SK-MEL-5 (cell line): ENCODE measurements at places on chromosomes 12 and 14.
A peak's percentile ranks its signal among the peaks of the same experiment; 100 is the strongest.

- peak; percentile 37 for DNase-seq
Measured at GRCh38 chr12:20364501-20364900, 3.8 kb upstream of the PDE3A start.

GRCh38 chr12:75959506-75959905 is 72.1 kb downstream of the PHLDA1 start:
- DNase-seq = no peak

- no peak for DNase-seq
Measured at GRCh38 chr12:67909091-67909531, 80.1 kb upstream of the IFNG-AS1 start.

DNA sequence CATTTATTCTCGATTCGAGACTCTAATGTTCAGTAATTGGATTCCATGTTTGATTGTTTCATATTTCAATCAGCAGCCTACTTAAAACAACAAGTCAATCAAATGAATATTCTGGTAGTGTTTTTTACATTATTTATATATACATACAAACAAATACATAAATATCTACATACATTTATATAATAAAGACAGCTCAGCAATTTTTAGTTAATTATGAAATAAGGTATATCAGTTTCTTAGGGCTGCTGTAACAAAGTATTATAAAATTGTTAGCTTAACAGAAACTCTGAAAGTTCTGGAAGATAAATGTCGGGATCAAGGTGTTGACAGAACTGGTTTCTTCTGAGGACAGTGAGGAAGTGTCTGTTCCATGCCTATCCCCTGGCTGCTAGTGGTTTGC is 105.9 kb downstream of the MGST1 start:
- no peak for DNase-seq

- no peak for DNase-seq
Measured at GRCh38 chr14:55383541-55384140, 28.0 kb downstream of the ATG14 start.

DNA sequence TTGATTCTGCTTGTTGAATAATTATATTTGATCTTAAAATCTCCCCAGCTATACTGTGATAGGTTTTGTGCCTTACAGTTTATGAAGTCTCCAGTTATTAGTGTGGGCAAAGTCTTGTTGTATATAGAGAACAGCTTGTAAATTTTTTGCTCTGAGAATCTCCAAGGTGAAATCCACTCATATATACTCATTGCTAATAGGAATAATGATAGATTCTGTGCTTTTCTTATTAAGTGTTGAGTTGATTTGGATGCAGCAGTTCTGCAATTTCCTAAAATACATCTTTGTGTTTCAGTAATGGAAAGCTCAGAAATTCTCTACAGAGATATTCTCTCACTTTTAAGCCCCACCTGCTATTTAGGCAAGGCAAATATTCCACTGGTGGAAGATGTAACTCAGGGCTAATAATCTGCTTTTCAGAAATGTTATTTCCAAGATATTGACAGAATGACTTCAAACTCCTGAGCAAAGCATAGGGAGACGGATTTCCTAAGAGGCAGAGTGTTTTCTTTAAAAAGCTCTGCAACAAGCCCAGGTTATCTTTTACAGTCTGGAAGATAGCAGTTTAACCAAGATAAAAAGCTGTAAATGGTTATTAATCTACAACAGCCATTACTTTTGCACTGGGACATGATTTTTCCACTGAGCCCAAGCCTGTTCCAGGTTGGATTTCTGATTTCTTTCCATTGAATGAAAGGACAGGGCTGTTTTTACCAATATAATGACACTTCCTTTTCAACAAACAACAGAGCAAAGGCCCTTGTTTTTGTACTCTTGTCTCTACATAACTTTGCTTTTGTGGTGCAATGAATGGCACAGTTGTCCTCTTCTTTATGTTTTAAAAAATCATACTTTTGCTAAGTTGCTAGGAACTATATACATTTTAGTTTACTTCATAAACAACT is 239.9 kb upstream of the ATP2B1 start:
- DNase-seq = no peak

- no peak for DNase-seq
Measured at GRCh38 chr12:107472308-107472707, 213.3 kb upstream of the PWP1 start.

GRCh38 chr14:42277840-42278239 is 671.2 kb downstream of the LRFN5 start:
- no peak for DNase-seq

- peak; percentile 61 for DNase-seq
Measured at GRCh38 chr12:44972746-44973421, 78.0 kb downstream of the DBX2 start.
